ENCODE measurements at places on chromosomes 2 and 18.

DNA sequence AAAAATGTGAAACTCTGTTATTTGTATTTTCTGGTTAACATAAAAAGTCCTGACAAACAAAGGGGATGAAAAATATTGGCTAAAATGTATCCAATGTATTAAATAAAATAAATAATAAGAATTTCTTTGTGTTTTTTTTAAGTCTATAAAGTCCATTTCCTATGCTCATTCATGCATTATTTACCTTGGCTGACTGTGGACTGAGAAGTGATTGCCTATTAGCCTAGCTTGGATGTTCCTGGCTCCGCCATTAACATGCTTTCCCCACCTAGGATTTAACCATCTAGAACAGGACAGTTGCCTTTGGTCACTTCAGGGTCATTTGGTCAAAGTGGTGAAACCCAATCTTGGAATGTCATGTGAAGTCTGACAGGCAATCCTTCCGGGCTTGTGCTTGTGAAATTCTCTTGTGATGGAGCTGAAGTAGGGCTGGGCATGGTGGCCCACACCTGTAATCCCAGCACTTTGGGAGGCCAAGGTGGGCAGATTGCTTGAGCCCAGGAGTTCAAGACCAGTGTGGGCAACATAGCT, 60.4 kb upstream of the TANC1 start:
- no peak for DNase-seq

- no peak for DNase-seq
Observed at GRCh38 chr2:226452768-226453167, 346.9 kb downstream of the IRS1 start.

DNA sequence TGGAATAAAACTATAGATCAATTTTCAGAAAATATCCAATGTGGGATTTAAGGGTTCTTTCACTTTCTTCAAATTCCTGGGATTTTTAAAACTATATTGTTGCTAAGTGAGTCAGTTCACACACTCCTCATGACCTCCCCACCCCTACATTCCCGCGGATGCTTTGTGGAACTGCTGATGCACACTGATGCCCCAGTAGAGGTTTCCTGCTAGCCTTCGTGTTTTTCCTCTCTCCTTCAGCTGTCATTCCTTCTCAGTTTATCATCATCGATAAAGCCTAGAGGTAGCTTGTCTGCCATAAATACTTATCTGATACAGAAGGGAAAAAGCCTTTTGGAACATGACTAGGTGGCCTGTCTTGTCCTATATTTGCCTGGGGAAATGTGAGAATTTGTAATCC, 67.4 kb upstream of the GALNT5 start:
- DNase-seq, result no peak

DNA sequence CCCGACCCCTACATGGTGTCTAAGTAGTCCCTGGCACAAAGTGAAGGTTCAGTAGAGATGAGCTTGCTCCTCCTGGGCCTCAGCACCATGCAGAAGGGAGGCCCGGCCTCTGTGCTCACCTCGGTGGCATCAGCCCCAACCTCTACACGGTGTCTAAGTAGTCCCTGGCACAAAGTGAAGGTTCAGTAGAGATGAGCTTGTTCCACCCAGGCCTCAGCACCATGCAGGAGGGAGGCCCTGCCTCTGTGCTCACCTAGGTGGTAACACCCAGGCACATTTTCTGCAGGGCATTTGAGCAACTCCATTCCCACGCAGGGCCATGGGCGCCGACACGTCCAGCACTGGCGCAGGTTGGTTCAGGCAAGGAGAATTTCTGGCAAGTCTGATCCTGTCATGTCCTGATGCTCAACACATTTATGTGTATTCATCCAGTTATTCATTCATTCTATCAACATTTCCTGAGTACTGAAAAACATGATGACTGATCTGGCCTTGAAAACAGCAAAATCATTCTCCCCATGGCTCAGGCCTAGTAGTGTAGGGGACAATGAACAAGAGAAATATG, 408.2 kb upstream of the MYT1L start:
- no peak for DNase-seq

- DNase-seq, result no peak
Observed at GRCh38 chr2:47008381-47009252, 93.0 kb upstream of the MCFD2 start.

GRCh38 chr18:50401888-50402287, 27.0 kb downstream of the SKA1 start:
- no peak for DNase-seq

All from activated CD4-positive, alpha-beta T cell treated with anti-CD3 and anti-CD28 coated beads for 24 hours (primary cell).